Activated CD4-positive, alpha-beta T cell treated with anti-CD3 and anti-CD28 coated beads, Interleukin-2, amount 50 U/mL, for 1 hour (primary cell): ENCODE measurements at places on chromosomes 3 and 15.

DNA sequence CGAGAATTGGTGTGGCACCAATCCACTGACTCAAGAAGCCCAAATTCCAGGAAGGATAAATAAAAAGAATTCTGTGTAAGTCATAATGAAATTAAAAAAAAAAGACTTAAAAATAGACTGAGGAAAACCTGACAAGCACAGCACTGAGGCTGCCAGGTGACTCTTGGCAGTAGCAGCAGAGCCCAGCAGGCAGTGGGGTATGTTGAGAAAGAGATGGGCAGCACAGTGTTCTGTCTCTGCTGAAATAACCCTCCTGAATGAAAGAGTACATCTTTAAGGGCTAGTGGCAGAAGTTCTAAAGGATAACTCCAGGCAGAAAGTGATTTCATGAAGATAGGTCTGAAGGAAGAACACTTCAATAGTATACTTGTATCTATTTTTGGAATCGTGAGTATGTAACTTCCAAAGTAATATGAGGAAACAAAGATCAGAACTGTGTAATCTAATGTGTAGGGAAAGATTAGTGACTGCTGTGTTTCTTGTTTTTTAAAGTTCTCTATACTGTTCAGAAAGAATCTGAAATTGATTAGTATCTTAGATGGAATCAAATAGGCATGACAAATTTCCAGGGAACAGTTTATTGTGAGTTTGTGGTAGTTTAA is 75.9 kb downstream of the RAB7A start:
- no peak for DNase-seq

DNA sequence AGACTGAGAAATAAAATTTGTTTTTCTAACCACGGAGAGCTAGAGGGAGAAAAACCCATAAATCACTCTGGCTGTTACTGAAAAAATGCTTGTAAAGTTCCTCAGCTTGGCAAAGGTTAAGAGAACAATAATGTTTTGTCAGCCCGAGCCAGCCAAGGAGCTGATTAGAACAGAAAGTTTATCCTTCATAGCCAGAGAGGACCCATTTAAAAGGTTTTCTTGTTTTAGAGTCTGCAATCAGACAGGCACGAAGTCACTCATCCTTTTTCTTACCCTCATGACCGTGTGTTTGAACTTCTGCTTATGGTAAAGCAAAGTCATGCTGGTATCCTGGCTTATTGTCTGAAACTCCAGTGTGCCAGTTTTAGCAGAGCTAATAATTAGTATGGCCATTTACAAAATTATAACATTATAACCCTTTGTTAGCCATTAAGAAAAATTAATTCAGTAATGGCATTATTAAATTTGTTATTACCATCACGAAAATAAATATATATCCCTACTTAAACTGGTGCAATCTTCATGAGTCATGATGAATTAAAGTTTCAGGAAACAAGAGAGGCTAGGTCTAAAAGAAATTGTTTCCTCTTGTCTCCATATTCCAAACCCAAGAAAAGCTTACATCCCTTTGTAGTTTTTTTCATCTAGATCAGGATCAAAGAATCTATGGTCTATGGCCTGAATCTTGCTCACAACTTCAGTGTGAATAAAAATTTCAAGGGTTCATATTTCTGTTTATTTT is 13.5 kb upstream of the STXBP5L start:
- no peak for DNase-seq

- DNase-seq, result no peak
Observed at GRCh38 chr15:34185666-34186065, 24.2 kb downstream of the KATNBL1 start.

- DNase-seq, result no peak
Observed at GRCh38 chr3:178367817-178368617, 168.2 kb upstream of the KCNMB2 start.

- no peak for DNase-seq
Observed at GRCh38 chr3:70010346-70010745, 10.8 kb downstream of the SAMMSON start.

DNA sequence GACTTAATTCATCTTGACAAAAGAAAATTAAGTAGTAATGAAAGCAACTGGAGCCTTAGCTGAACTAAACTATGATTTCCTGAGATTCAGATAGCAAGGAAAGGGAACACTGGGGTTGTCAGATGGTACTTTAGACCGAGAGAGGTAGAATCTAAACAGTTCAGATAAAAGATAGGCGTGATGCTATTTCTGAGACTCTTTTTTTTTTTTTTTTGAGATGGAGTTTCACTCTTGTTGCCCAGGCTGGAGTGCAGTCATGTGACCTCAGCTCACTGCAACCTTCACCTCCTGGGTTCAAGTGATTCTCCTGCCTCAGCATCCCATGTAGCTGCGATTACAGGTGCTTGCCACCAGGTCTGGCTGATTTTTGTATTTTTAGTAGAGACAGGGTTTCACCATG is 279.9 kb upstream of the UMPS start:
- DNase-seq, result no peak

DNA sequence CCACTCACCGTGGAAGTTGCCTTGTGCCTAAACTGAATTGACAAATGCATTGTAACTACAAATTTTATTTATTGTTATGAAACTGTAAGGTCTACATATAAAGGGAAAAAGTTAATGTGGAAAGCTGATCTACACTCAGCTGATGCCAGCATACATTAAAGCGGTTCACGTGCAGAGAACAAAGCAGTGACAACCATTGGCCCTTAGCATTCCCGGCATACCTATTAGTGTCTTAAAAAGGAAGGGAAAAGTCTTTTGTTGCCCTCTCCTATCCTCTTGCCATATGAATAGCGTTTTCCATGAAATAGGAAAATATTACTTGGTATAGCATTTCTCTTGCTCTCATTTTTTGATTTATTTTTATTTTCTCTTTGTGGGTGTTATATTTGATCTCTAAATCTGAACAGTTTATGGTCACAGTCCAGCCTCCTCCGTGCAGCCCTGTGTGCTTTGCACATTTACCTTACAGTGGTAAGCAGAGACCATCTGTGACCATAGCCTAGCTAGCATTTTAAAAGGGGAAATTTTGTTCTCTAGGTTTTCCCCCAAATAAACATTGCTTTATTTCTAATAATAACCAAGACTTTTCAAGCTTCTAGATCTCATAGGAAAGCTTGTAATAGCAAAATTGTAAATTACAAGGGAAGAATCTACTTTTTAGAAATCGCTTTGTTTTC is 89.7 kb upstream of the CGNL1 start:
- no peak for DNase-seq

DNA sequence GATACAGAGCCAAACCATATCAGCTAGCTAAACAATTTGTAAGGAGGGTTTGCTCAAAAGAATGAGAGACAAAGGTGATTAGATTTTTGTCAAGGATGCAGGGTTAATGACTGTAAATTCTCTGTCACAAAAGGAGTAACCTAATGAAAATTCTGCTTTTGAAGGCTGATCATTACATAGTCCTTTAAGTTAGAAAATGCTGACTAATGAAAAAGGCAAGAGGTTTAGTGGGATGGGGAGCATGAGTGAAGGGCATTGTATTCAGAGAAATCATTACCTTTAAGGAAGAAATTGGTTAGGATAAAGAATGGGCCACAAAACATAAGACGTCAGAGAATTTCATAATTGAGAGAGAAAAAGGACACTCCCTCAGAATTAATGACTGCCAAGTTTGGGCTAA is 97.7 kb downstream of the TP63 start:
- DNase-seq, result no peak

DNA sequence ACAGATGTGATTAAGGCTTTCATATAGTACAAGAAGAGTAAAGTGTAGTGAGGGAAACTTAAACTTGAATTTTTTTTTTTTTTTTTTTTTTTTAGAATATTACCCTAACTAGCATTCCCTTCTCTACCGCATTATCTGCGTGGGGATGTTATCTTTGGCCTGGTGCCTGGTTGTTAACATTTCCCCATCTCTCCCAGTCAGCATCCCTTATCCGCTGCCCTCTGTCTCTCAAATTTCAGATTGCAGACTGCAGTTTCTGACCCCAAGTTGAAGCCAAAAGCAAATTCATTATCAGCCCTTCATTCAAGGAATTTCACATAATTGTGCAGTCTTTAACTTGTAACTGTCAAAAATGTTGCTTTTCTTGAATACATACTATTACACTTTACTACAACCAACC is 353.0 kb downstream of the PLOD2 start:
- no peak for DNase-seq

DNA sequence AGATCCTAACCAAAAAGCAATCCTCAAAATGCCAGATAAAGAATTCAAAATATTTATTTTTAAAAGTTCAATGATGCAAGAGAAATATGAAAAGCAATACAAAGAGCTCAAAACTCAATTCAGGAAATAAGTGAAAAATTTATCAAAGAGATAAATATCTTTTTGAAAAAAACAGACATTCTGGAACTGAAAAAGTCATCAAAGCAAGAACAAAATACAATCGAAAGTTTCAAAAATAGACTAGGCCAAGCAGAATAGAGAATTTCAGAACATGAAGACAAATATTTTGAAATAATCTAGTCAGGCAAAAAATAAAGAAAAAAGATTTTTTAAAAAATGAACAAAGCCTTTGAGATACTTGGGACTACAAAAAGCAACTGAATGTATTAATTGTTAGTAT is 83.4 kb upstream of the STT3B start:
- no peak for DNase-seq

- DNase-seq, result no peak
Observed at GRCh38 chr3:4575381-4575780, 82.2 kb downstream of the ITPR1 start.

DNA sequence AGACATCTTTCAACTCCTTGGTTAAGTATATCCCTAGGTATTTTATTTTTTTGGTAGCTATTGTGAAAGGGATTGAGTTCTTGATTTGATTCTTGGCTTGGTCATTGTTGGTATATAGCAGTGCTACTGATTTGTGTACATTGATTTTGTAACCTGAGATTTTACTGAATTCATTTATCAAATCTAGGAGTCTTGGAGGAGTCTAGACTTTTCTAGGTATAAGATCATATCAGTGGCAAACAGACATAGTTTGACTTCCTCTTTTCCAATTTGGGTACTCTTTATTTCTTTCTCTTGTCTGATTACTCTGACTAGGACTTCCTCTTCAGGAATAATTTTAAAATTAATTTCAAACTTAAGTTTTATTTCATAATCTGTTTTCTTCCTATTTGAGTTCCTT is 125.2 kb downstream of the OCA2 start:
- DNase-seq, result no peak

DNA sequence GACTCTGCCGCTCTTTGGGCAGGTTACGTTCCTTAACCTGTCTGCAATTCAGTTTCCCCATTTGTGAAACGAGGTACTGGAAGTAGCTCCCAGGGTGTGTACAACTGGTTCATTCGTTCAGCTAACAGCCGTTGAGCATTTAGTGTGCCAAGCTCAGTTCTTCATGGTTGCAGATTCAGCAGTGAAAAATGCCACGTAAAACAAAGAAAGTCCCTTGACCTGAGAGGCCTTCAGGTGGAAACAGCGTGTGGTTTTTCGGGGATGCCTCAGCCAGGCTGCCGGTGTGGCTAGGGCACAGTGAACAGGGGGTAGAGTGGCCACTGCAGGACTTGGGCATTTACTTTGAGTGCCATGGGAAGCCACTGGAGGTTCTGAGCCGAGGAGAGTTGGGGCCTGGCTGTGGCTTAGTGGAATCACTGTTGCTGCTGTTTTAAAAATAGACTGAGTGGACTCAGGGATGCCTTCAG is 4.7 kb downstream of the SYNM start:
- no peak for DNase-seq

- DNase-seq, result no peak
Observed at GRCh38 chr15:38002883-38003477, 68.5 kb downstream of the TMCO5A start.

GRCh38 chr3:72702390-72702789 is 145.9 kb downstream of the SHQ1 start:
- DNase-seq, result no peak

DNA sequence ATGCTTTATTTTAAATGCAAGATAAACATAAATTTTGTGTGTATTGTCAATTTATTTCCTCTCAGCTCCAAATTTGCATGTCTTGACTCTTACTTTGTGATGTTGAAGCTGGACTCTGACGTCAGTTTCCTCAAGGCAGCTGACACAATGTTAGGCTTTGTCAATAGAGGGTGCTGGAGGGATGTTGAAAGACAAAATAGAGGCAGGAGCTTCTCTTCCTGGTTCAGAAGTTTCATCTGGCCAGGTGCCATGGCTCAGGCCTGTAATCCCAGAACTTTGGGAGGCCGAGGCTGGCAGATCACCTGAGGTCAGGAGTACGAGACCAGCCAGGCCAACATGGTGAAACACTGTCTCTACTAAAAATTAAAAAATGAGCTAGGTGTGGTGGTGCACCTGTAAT is 408.6 kb downstream of the GBE1 start:
- DNase-seq, result no peak

DNA sequence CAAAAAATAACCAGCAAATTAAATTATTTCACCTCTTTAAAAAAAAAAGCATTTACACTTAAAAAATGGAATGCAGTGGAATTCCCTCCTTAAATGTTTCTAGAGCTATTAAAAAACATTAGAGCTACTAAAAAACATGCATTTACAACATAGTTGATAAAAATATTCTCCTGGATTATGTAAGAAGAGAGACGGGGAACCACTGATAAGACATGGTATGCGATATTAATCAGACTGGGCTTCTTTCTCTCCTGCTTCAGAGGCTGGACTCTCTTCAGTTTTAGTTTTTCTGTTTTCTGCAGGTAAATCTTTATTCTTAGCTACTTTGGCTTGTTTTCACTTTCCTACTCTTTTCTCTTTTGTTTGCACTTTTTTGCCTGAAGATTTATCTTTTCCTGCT is 40.4 kb upstream of the WDR49 start:
- DNase-seq, result no peak

GRCh38 chr3:128504533-128504915 is 11.5 kb upstream of the GATA2 start:
- no peak for DNase-seq
